ENCODE measurements at places on chromosomes 7 and 10.

- no peak for DNase-seq
These were observed 85.2 kb downstream of the ANKIB1 start for GRCh38 chr7:92330835-92331438.

- no peak for DNase-seq
These were observed 49.5 kb upstream of the PHYHIPL start for GRCh38 chr10:59126991-59127390.

- DNase-seq: no peak
These were observed 45.8 kb downstream of the MKX start for GRCh38 chr10:27699776-27700175.

DNA sequence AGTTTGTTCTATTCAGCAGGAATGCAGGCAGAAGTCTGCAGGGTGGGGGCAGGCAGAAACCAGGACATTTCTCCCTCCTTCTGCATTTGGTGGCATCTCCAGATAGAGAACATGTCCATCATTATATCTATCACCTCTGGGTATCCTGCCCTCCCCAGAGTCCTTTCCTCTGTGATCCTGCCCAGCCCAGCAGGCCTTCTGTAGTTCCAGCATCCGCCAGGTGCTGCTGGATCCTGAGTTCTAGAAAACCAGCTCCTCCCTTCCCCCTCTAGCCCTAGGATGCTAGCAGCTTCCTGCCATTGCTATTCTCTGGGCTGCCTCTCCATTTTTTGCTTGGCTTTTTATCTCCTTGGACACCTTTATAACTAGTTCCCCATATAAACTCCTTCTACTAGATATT is 180.3 kb downstream of the KCNMA1 start:
- DNase-seq: no peak

DNA sequence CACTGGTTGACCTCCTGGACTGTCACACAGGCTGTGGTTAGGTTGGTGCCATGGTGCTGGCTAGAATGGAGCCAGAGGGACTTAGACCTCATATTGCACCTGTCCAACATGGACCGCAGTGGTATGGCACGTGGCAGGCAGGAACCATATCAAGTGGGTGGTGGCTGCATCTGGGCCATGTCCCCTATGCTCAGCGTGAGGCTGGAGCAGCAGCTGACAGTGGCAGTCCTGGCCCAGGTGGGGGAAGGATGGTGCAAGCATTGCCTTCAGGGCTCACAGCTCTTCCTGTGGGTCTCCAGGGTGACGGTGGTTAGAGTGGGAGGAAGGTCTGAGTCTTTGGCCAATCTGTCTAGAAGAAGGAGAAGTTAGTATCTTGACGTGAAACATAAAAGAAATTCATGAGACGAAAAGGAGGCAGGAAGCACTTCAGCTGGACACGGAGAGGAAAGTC is 54.5 kb upstream of the PFKFB3 start:
- no peak for DNase-seq

DNA sequence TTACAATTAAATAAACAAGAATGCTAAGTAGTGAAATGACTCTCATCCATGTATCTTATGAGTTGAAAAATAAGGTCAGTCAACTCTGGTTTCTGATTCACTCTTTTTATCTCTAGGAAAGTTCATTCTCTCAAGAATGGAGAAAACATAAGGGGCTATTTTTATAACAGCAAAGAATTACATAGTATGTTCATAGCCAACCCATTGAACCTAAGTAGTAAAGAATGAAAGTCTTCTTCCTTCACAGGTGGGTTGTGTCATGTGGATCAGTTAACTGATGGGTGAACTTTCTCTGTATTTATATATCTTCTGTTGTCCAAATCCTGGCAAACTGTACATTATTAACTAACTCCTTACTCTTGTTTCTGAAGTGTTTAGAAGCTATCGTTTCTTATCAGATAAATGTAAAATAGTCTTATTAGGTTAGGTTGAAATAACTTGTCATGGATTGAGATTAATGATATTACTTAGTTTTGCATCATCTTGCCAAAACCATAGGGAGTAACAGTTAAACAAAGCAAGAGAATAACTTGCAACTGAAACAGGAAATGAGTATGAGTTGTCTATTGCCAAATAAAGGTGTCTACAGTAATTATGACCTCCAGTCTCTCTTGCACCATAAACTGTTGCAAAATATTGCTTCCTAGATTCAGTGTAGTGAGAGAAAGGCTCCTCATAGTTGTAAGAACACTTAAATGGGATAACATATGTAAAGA is 86.8 kb downstream of the ANKRD7 start:
- no peak for DNase-seq

- no peak for DNase-seq
These were observed 77.5 kb downstream of the ARID5B start for GRCh38 chr10:61978965-61979364.

GRCh38 chr7:157116762-157117161 is 22.0 kb upstream of the UBE3C start:
- DNase-seq: no peak

- no peak for DNase-seq
These were observed 171.1 kb downstream of the EGFR start for GRCh38 chr7:55189878-55190436.

- DNase-seq: no peak
These were observed 250.9 kb downstream of the PTEN start for GRCh38 chr10:88114368-88114767.

GRCh38 chr10:126171555-126171954 is 216.7 kb downstream of the ADAM12 start:
- DNase-seq: no peak

DNA sequence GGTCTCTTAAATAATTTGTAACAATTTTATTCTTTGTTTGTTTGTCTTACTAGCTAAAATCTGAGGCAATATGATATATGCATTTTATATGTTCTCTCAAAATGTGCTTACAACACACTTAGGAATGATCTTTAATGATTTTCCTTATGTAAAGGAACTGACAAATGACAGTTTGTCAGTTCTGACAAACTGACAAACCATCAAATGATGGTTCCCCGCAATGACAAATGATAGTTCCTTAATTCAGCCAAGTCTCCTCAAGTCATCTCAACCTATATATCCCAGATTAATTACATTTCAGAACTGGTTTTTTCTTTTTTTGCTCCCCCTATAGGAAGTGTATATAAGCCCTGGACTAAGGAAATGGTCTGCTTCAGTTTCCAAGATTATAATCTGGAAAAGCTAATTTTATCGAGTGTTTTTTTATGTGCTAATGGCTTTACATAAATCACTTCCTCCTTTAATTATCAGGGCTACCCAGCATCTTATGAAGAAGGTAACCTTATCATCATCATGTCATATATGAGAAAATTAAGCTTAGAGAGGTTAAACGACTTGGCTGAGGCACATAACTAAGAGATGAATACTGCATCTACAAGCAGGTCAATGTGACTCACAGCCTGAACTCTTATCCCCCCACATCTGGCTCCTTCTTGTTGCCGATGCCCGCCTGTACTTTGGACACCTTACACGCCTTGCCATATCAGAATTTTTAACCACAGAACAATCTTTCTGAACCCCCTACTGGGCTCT is 75.1 kb downstream of the RELN start:
- DNase-seq: no peak

GRCh38 chr7:83559887-83560286 is 89.1 kb downstream of the SEMA3E start:
- DNase-seq: no peak

DNA sequence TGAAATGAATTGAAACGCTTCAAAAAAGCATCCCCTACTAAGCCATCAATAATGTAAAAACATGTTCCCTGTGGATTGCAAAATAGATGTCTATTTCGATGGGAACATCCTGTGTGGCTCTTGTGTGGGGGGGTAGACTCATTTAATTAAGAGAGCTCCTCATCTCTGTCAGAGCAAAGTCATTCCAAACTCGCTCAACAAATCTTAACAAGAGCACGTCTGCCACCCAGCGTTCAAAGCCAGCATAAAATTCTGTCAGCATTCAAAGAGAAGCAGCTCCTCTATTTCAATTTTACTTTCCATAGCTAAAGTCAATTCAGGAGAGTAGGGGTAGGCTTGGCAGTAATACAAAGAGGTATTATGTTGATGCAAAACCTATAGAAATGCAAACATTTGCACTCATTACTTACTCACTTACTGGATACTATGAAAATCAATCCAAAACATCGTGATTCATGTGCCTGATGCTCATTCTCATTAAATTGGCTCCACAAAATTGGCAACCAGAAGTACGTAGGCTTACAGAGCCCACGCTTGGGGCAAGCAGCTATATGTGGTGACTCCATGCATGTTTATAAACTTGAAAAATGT is 114.9 kb downstream of the IPMK start:
- no peak for DNase-seq

- no peak for DNase-seq
These were observed 88.0 kb upstream of the SVIL start for GRCh38 chr10:29722777-29723176.

- no peak for DNase-seq
These were observed 64.0 kb downstream of the CSGALNACT2 start for GRCh38 chr10:43202224-43202656.

DNA sequence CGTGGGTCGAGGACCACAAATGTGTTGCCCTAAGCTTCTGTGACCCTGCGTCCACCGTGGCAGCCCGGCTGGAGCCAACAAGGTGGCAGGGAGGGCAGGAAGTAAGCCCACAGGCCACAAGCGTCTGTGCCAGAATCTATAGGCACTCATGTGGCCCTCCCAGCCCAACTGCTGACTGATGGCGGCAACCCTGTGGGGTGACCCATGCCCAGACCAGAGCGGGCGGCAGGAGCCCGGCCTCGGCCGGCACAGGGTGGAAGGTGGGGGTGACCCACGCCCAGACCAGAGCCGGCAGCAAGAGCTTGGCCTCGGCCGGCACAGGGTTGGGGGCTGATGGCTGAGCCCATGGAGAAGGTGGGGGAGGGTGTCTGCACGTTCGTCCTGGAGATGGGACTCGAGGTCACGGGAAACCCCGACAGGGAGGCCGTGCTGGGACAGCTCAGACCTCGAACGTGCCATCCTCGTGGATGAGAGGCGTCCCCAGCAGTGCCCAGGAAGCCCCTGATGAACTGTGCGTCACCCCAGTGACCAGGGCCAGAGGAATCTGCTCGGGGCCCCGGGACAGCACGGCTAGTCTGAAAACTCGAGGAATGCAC is 181.0 kb downstream of the ELFN1 start:
- no peak for DNase-seq

DNA sequence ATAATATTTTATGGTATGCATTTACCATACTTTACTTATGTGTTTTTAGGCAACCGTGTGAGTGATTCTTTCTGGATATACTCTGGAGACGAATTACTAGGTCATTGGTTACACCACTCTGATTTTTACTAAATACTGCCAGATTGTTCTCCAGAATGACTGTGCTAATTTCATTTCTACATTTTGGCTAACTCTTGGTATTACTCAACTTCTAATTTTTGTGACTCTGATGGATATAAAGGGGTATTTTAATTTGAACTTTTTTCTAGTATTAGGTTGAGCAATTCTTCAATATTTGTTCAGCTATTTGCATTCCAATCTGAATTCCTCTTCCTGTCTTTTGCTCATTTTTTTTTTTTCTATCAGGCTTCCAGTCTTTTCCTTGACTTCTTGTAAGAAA is 223.6 kb downstream of the MDFIC start:
- no peak for DNase-seq

- no peak for DNase-seq
These were observed 155.2 kb downstream of the HPSE2 start for GRCh38 chr10:99080275-99080945.

DNA sequence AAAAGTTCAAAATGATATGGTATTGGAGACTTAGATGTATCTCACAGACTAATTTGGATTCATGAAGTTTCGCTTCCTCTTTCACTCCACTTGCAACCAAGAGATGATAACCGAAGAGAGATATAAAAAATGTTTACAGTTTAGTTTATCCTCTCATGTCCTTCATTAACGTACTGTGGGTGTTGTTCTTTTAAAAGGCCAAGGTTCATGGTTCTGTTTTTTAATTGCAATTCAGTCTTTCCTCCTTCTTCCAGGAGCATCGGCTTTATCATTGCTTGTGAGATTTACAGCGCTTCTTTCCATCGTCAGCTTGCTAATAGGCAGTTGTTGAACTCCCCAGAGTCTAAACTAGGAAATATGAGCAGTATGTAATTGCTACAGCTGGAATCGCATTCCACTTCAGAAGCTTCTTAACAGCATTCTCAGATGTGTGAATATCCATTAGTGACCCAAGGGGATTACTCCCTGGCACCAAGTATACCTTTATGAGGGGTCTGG is 75.9 kb upstream of the HGF start:
- peak; percentile 75 for DNase-seq

DNA sequence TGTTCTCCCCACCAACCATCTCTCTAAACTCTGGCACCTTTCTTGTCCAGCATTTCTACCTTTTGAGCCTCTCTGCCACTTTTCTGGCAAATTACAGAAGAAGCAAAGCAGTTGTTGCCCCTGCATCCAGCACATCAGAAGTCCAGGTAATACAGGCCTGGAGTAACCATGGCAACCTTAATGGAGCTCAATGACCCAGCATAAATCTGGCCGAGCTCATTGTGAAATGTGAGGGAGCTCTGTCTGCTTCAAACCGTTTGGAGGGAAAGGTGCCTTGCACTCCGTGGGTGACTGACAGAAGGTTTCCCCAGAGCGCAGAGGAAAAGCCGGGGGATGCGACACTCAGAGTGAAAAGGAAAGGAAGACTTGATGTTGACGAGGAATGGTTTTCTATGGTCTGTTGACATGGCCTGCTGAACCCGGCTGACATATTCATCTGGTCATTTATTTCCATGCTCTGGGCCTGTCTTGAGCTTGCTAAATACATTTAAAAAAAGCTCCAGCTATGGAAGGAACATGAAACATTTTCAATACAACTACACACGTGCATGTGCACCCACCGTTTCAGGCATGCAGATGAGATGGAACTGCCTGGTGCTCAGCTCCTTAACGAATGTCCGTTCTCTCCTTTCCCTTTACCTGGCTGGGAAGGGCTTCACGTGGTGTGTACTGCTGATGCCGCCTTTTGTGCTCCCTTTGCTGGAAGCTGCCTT is 74.9 kb downstream of the ADRA2A start:
- no peak for DNase-seq

DNA sequence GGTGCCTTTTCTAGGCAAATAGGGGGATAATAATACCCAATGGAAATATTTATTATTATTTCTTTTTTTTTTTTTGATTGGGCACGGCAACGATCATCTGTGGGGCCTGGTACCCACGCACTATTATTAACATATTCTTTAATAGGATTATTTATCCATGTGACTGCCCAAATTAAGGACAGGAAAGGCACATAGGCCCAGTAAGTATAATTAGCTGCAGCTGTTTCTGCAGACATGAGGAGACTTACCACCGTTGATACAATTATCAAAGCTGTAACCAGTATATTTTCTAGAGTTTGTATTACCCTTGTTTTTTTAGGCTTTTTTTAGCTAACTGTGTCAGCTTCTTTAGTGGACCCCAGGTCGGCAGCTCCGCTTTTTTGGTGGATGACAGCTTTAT is 25.2 kb upstream of the GUSB start:
- no peak for DNase-seq

DNA sequence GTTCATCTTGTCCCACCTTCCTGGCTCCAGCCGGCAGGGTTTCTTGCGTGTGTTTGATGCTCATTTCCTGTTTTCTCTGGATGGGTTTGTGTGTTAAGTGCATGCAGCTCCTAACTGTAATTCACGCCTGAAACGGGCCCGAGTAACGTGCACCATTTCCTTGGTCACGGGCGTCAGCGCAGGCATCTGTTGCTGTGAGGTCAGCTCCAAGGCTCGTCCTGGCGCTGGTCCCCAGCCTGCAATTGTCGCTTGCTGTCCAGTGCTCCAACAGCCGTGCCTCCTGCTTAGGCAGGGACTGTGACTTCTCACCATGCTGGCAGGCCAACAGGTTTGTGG is 201.1 kb downstream of the GLRX3 start:
- no peak for DNase-seq
